ENCODE measurements at places on chromosomes 3 and 15. TPM values are rescaled to one million over a fixed set of nuclear protein-coding genes. Genes with fewer than 3 reads are reported as not detected.

MEX3B gene
- total RNA-seq = 4.0 TPM

SLC22A14 gene
- total RNA-seq = not detected

C3orf62 gene
- 2.1 TPM for total RNA-seq

AMT gene
- total RNA-seq = 20.5 TPM

SLC12A8 gene
- total RNA-seq = 0.19 TPM

ZNF660 gene
- total RNA-seq = 0.49 TPM

TJP1 gene
- total RNA-seq = 111 TPM

NPAP1 gene
- not detected for total RNA-seq

CHRM5 gene
- not detected for total RNA-seq

GP5 gene
- not detected for total RNA-seq

GOLGA8G gene
- total RNA-seq = not detected

CFAP91 gene
- total RNA-seq = 0.70 TPM

ATP10A gene
- total RNA-seq = 1.7 TPM

DPP8 gene
- total RNA-seq = 35.6 TPM

CIB2 gene
- 21.2 TPM for total RNA-seq

KLHL6 gene
- 0.97 TPM for total RNA-seq

P2RY12 gene
- total RNA-seq = 1.4 TPM

SLC28A2 gene
- total RNA-seq = not detected

SRP14 gene
- total RNA-seq = 232 TPM

All from Right ventricle myocardium inferior (tissue), 1 donor.